Testis (tissue), 5 donors: ENCODE measurements at places on chromosomes 6 and 20. TPM values are rescaled to one million over a fixed set of nuclear protein-coding genes. Genes with fewer than 3 reads are reported as not detected.
A peak's percentile ranks its signal among the peaks of the same experiment; 100 is the strongest.

DNA sequence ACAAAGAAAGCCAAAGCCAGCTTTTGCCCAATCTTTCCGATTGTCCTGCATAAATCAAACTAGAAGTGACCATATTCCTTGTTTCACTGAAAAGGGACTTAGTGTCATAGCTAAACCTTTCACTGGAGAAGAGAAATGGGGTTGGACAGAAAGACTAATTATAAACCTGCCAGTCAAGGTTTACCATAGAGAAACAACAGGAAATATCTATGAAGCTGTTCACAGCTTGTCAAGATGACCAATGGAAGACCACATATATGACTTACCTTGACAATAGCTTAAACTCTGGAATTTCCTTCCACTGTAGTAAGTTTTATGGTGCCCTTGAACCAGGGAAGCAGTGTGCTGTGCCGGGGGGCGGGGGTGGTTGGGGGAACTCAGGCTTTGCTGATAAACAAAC lies 107.7 kb upstream of the PHACTR1 start:
- no peak for DNase-seq

GRCh38 chr6:139940741-139941729 lies 566.6 kb upstream of the CITED2 start:
- no peak for DNase-seq

DNA sequence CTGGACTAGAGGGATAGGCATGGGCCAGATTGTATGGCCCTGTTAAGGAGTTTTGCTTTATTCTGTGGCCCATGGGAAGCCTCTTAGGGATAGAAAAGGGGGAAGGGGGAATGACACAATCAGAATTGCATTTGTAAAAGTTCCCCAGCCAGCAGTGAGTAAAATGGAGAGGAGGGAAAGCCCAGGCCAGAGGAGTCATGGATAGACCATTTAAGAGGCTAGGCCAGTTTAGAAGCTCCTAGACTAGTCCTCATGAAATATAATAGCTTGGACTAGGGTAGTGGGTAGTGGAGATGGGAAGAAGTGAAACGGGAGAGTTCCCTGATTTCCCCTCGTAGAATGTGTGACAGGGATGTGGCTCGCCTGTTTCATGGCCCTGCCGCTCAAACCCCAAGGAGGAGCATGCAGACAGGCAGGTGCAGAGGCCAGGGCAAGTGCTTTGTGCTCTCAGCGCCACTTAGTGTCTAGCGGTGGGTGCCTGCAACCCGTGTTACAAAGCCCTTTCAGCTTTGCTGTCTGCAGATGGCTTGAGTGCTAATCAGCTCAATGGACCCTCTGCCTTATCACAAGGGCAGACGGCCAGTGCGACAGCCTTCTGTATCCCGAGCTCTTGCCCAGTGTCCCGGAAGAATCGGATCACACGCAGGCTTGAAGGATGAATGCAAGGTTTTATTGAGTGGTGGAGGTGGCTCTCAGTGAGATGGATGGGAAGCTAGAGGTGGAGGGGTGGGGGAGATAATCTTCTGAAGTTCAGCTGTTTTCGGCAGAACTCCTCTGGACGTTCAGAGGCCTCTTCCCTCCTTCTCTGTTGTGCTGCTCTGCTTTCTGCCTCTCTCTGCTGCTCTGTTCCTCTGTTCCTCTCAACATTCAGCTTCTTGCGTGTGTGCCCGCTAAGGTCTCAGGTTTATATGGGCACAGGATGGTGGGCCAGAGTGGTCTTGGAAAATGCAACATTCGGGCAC lies 141.1 kb downstream of the CEP57L1 start:
- peak; percentile 80 for DNase-seq

- no peak for DNase-seq
These were observed 164.4 kb upstream of the PRDM1 start for GRCh38 chr6:105921781-105922180.

DNA sequence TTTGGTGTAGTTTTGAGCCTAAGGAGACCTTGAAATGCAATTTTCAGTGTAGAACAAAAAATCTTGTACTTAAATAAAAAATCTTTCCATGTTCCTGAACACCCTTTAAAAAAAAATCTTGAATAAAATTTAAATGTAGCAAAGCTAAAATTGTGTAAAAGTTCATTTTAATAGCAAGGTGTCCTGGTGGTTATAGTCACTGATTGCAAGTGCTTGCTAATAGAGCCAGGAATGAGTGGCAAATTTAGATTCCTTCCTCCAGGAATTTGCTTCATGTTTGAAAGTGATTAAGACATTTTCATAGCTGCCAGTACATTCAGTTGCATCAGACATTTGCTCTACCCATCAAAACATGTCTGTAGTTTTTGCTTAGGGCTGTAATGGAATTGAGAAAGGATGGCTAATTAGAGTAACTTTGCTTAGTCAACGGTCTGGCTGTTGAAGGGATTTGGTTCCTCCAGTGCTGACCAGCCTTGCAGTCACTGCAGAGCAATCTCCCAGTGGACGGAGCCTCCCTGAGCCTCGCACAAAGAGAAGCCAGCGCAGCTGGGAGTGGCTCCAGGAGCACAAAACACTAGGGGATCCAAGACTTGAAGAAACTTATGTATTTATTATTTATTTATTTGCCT lies 36.5 kb downstream of the AKAP12 start:
- no peak for DNase-seq

The PPP1R3G gene
- 0.55 TPM for polyA plus RNA-seq

The GHRH gene
- not detected for polyA plus RNA-seq

DNA sequence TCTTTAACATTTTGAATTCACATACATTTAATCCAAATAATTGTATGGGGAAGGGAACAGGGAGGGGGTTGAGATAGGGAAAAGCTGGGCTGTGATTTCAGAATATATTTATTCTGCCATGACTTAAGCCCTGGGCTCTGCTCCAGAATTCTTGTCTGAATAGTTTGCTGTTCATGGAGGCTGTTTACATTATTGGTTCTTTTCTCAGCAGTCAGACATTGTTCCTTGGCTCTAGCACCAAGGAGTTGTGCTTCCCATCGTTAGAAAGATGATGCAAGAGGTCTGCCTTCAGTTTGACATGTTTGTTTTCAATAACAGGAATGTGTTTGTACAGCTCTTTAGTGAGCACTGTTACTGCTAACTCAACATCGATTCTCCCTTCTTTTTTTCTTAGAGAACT lies 198.8 kb upstream of the CDYL start:
- DNase-seq, result no peak

GRCh38 chr6:7471171-7471570 lies 70.3 kb upstream of the DSP start:
- no peak for DNase-seq

DNA sequence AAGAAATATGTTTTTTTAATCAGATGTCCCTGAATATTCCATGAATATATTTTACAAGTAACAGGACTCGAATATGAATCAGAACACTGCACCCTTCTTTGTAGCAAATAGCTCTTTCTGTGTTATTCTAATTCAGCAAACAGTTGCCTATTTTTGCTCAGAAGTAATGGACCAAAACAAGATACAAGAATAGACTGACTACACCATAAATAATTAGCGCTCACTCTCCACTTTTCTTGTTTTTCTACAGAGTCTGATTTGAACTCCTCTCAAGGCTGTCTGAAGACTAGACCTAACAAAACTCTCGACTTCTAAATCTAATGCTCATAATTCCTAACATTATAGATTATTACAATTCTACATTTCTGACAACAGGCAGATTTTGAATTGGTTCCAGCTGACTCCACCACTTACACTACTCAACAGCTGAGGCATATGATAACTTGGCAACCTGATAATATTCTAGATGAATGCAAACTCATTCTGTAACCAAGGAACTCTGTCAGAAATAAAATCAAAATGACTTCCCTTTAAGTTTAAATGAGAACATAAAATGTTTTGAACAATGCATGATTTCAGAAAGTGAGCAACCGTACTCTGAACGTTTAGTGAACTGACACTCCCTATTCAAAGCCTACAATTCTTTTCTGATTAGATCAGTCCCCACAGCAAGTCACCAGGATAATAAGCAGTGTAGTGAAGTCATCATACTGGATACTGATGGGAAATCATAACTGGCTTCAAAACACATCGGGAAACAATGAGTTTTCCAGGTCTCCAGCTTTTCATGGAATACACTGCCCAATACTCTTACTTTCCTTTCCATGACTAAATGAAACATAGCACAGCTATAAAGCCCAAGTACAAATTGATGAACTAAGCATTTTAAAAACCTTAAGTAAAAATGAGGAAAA lies 114.2 kb upstream of the BEND6 start:
- no peak for DNase-seq

GRCh38 chr6:56263596-56264315 lies 16.4 kb upstream of the COL21A1 start:
- no peak for DNase-seq

- DNase-seq, result no peak
These were observed 223.4 kb downstream of the SLC24A3 start for GRCh38 chr20:19435821-19436220.

GRCh38 chr20:4267242-4267641 lies 251.9 kb upstream of the RNF24 start:
- DNase-seq, result no peak

GRCh38 chr20:20396794-20397193 lies 28.9 kb downstream of the INSM1 start:
- DNase-seq, result no peak

The NT5E gene
- polyA plus RNA-seq, result 32.3 TPM

DNA sequence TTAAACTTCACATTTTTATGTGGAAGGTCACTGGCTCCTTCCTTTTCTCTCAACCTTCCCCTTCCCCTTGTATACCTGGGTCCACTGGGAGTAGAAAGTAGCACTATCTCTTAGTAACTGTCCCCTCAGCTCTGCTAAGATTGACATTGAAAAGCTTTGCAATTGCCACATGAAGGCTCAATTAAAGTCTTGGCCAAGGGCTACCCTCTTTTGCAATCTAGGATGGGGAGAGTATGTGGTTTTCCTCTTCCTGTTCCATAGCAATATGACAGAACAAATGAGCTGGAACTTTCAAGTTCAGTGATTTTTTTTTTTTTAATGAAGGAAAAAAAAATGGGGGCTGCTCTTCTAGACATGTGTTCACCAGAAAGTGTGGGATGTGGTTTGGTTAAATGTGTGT lies 37.1 kb downstream of the PROKR2 start:
- no peak for DNase-seq

The PHACTR1 gene
- polyA plus RNA-seq, result 5.1 TPM

DNA sequence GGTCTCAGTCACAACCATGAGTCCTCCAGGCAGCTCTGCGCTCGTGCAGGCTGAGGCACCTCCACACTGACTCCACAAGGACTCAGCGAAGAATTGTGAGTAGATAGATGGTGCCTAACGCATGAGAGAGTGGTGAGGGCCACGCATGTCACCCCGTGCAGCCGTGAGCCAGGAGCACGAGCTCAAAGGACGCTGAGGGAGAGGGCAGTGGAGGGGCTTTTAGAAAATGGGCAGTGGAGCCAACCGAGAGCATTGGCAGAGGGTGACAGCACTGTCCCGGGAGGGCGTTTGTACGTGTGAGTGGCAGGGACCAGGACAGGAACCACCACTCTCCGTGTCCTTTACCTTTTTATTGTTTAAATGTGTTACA lies 105.6 kb downstream of the PSMB1 start:
- peak; percentile 4 for DNase-seq

- no peak for DNase-seq
These were observed 279.8 kb downstream of the EPHA7 start for GRCh38 chr6:93139408-93140081.

The FRK gene
- 2.5 TPM for polyA plus RNA-seq

GRCh38 chr6:56499095-56499494 lies 143.6 kb downstream of the DST start:
- DNase-seq, result no peak

DNA sequence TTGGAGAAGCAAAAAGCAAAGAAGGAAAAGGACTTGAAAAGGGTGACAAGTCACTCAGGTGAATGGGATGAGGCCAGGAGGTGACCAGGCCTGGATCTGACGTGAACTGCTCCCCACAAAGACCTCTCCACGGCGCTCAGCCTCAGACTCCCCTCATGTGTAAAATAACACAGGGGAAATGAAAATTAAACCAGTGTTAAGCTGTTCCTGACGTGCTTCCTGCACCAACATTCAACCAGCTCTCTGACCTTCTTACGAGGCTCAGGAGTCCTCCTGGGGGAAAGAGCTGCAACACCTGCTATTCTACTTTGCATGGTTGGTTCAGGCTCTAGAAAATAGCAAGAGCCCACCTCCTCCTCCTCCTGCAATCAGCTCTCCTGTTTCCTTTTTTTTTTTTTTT lies 256.7 kb downstream of the ATXN1 start:
- DNase-seq, result no peak

DNA sequence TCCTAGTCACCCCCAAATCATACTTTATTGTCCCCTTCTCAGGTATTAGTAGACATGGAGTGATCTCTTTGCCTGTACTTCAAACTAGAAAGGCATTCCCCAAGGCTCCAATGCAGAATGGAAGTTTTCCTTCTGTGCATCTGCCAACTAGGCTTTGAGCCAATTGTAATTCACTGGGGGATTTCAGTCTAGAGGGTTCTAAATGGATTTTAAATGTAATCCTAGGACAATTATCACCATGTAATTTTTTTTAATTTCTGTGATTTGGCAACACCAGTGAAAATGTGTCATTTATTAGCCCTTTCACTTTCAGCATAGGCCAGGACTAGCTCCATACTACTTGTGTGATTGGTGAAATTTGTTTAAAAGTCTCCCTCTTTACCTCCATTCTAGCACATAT lies 557.6 kb upstream of the MARCKS start:
- no peak for DNase-seq

DNA sequence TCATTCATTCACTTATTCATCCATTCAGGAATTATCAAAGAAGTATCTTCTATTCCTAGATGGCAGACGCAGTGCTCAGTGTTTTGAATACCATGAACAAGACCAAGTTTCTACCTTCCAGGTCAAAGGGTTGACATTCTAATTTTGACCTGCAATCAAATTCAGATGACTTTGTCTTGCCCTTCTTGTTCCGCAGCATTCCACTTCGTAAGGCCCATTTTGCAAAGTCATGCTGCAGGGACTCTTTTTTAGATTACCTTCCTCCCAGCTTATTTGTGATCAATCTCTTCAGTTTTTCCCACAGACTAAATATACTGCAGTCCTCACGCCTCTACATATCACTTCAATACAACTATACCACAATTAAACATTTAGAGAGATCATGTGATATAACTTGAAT lies 7.1 kb upstream of the TAAR1 start:
- DNase-seq, result no peak

GRCh38 chr6:8269872-8270454 lies 165.4 kb downstream of the SLC35B3 start:
- DNase-seq, result no peak

The MPIG6B gene
- 1.3 TPM for polyA plus RNA-seq

DNA sequence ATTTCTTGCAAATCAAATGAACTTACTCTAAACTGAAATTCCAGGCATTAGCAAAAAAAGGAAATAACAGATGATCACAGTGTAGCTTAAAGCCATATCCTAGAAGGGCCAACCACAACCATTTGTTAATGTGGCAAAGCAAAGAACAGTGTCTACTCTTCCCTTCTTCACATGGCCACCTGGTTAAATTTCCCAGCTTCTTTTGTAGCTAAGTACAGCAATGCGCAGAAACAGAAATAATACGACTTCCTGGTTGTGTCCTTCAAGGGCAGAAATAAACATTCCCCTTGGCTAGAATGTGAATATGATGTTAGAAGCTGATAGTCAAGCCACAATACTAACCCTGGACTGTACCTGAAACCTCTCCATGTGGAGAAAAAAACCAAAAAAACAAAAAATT lies 9.6 kb downstream of the SNX3 start:
- DNase-seq, result no peak

GRCh38 chr6:147855803-147856482 lies 347.5 kb downstream of the SAMD5 start:
- DNase-seq, result no peak

GRCh38 chr6:140253096-140253495 lies 878.6 kb upstream of the CITED2 start:
- no peak for DNase-seq

- no peak for DNase-seq
These were observed 311.5 kb downstream of the PLCB1 start for GRCh38 chr20:8443464-8444072.
